ENCODE measurements at places on chromosomes 3 and 15.
A peak's percentile ranks its signal among the peaks of the same experiment; 100 is the strongest.

GRCh38 chr15:20353966-20354883, 187.4 kb downstream of the GOLGA6L6 start:
- DNase-seq: no peak

DNA sequence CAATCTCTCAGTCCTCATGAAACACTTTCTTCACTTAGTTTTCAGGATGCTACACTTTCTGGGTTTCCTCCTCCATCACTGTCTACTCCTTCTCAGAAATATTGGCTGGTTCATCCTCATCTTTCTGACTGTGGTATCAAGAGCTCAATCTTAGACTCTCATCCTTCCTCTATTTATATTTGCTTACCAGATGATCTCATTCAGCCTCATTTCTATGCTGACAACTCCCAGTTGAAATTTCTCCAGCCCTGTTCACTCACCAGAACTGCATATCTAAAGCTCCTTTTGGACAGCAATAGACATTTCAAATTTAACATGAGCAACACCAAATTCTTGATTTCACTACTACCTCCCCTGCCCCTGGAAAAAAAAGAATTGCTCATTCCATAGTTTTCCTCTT, 48.0 kb upstream of the FBN1 start:
- no peak for DNase-seq

- no peak for DNase-seq
These were observed 1770.1 kb downstream of the OTOL1 start for GRCh38 chr3:163266731-163267130.

DNA sequence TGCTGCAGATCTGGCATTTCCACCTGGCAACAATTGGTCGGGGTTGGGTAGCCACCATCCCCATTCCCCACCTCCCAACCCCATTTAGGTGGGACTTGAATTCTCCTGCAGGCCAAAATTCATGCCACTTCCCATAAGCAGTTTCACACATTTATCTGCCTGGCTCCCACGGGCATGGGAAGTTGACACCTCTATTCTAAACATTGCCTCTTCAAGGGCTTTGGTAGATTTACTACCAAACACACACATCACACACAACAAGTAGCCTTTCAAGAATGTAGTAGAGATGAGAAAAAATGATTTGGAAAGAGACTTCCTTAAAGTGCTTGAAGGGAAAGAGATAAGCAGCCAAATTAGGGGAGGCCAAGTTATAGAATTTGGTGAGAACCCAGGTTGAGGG, 30.9 kb downstream of the ZBTB38 start:
- no peak for DNase-seq

DNA sequence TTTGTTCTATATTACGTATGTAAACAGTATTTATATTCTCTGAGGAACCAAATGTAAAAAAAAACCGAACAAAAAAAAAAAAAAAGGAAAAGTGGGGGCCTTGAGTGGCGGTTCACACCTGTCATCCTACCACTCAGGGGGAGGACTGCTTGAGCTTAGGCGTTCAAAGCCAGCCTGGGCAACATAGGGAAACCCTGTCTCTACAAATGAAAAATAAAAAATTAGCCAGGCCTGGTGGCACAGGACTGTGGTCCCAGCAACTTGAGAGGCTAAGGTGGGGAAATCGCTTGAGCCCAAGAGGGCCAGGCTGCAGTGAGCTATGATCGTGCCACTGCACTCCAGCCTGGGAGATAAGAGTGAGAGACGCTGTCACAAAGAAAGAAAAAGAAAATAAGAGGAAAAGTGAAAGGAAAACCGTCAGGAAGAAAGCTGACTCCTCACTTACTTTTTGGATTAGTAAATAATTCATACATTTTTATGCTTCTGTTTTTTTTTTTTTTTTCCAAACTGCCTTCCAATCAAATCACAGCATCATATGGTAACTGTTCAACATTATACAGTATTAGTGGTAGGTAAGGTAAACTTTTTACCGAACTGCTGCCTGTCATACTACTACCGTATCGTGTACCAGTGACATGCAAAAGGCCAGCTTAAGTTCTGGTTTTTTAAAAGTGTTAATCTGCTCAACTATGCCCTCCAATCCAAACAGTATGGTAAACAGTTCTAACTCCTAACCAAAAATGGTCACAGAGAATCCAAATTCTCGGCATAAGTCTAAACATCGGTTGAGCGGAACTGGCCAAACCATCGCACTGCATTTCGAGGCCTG, 1.2 kb downstream of the PHC3 start:
- DNase-seq: peak; percentile 23

DNA sequence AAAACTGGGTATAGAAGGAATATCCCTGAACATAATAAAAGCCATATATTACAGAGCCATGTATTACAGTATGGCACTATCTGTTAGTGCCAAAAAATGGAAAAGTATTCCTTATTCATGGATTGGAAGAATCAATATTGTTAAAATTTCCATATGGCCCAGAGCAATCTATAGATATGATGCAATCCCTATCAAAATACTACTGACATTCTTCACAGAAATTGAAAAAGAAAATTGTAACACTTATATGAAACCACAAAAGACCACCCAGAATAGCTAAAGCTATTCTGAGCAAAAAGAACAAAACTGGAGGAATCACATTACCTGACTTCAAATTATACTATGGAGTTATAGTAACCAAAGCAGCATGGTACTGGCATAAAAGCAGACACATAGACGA, 218.8 kb downstream of the PLCL2 start:
- no peak for DNase-seq

DNA sequence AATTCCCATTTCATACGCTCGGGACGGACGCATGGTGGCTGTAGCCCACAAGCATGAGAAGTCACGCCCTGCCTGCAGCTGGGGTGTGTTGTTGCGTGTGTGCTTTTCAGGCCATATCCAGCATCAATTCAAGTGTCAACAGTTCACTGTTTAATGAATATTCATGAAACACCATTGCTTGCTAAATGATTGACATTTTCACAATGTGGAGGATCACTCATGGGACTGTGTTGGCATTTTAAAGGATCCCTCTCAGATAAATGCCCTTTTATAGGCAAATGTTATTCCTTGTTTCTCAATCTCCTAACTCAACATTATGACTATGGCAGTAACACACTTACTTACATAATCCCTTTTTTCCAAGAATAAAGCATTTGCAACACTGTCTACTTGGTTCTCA, 511.3 kb downstream of the GABRG3 start:
- DNase-seq: no peak

DNA sequence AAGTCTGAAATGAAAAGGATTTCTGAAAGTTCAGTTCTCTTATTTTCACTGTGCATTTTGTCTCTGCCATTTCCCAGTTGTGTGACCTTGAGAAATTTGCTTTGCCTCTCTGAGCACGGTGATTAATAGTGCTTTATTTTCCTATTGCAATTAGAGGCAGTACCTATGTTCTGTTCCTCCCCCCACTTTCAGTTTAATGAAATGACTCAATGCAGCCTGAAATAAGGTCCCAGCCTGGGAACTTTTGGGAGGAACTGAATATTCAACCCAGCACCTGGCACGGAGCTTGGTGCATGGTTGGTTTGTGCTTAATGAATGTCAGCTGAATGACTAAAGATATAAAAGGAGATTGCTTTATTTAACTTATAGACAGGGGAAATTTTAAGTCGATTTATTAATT, 352.6 kb downstream of the PDCD6IP start:
- DNase-seq: no peak

DNA sequence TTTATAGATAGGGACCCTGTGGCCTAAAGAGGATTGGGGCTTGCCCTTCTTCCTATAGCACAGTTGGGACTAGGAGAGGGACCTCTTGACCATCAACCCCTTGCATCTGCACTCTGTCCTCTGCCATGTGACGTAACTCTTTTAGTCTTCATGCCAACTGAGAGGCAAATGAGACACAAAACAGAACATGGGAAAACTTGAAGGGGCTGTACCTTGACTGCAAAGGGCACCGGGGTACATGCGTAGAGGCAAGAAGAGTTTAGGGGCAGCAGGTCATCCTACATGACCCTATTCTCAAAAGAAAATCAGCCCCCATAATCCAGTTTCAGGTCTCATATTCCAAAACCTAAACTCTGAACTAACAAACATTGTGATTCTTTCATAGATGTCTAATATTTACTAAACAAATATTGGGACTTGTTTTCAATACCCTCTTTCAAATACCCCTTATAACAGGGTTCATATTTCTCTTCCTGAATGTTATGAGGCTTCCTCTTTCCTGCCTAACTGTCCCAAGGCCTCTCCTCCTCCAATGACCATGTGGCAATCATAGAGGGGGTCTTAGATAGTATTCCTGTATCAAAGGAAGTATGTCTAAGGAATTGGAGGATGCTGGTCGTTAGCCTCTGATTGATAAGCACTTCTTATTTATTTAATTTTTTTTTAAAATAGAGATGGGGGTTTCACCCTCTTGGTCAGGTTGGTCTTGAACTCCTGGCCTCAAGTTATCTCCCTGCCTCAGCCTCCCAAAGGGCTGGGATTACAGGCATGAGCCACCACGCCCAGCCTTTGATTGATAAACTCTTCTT, 20.6 kb downstream of the ACKR2 start:
- no peak for DNase-seq

DNA sequence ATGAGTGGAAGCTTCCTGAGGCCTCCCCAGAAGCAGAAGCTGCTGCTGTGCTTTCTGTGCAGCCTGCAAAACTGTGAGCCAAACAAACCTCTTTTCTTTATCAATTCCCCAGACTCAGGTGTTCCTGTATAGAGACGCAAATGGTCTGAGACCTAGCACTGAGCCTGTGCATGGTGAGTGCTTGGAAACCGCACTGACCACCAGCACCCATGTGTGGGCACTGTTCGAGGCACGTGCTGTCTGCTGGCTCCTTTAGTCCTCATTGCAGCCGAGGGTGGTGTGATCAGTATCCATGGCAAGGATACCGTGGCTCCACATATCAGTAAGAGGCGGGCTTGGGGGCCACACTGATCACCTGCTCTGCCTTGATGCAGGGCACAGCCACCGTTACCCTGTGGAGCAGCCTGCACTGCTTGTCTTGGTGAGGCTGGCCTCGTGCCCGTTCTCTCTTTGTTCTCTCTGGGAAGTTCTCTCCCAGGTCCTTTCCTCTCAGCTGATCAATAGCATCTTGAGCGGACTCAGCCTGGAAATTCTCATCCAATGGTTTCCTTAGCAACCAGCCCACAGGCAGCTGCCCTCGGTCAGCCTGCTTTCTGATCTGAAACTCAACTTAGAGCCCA, 101.0 kb downstream of the PLXNA1 start:
- DNase-seq: no peak

GRCh38 chr3:50238549-50239026, 2.6 kb downstream of the GNAI2 start:
- no peak for DNase-seq

DNA sequence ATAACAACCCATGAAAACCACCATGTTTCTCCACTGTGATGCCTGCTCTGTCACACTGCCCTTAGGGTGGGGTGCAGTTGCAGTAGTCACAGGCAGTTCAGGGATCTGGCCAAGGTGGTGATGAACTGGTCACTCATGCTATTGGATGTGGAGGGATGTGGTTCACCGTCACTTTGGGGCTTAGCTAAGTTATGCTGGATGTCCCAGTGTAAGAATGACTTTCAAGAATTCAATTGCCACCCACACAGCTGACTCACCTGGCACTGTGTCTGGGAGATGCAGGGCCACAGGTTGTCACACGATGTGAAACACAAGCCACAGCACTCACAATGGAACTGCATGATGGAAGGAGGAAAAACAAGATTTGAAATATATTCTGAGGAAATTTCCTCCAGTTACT, 146.1 kb upstream of the CTNNB1 start:
- no peak for DNase-seq

DNA sequence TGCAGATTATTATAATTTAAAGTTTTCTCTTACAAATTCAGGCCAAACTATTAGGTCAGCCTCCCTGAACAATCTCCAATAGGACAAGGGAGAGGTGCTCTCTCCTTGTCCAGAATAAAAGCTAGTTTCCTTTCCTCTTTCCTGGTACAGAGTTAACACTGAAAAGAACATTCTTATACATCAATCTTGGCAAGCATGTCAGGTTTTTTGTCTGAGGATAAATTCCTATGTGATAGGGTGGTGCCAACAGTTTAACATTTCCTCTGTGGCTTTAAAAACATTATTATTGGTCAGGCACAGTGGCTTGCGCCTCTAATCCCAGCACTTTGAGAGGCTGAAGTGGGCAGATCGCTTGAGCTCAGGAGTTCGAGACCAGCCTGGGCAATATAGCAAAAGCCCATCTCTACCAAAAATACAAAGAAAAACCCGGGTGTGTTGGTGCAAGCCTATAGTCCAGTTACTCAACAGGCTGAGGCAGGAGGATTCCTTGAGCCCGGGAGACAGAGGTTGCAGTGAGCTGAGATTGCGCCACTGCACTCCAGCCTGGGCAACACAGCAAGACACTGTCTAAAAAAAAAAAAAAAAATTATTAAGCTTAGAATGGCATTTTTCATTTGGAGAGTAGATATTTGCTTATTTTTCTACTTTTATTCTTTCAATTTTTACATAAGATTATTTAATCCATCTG, 13.7 kb upstream of the ULK4 start:
- no peak for DNase-seq

DNA sequence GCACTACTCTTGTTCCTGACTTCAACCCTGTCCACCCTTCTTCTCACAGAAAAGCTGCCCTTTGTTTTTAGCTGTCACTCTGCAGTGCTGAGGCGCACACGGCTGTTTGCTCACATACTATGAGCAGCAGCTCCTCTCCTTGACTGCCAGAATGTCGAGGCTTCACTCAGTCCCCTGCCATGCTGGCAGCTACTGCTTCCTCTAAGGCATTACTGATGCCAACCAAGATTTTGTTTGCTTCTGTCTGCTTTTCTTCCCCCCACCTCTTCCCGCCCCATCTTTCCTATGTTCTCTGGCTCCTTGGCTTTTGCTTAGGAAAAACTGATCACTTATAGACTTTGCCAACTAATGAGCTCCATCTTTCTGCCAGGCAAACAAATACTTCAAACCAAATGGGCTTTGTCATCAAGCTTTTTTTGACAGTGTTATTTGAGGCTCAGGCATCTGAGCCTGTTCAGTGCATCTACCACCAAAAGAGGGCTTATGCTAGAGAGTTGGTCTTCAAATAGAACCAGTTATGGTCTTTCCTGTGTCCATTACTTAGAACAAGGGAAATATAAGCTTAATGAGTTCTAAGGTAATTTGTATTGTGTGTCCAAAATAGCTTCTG, 81.0 kb downstream of the FBXL2 start:
- no peak for DNase-seq

DNA sequence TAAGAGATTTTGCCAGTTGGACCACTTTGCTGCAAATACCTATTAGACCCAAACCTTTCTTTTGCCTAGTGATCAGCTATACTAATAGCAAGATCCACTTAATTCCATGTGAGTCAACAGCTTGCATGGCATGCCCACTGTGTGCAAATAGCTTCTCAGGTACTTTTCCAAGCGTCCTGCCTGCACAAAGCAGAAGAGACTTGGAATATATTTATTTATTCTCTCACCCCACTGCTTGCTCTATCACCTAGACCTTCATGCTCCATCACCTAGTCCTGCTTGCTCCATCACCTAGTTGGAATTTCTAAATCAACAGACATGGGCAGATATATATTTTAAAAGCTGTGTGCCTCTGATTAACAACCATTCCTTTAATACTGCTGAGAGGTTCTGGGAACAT, 47.6 kb downstream of the MBNL1 start:
- no peak for DNase-seq

- no peak for DNase-seq
These were observed 386.0 kb upstream of the RARB start for GRCh38 chr3:25041871-25042584.

- DNase-seq: no peak
These were observed 26.3 kb downstream of the NGRN start for GRCh38 chr15:90291679-90292356.

GRCh38 chr3:179624451-179624850, 19.9 kb downstream of the NDUFB5 start:
- no peak for DNase-seq

Data from thymus (tissue), 14 donors.